Ascending aorta (tissue), 2 donors: ENCODE measurements at places on chromosomes 12 and 14.

- DNase-seq = no peak
Measured at GRCh38 chr14:66468778-66469367, 17.3 kb upstream of the CCDC196 start.

DNA sequence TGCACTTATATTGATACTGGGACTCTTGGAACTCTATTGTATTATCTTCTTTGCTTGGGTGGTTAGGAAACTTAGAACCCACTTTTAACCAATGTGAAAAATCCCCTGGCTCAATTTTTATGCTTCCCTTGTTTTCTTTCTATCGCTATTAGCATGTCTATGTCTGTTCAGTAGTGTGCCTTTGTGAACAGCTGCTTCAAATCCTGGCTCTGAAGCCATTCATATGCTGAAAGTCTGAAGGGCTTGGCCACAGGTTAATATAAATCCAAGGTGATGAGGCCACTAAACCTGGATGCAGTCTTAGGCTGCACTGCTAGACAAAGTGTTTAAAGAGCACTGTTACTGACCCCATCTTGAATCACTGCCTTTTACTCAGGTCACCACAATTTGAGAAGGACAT lies 94.9 kb upstream of the RIC8B start:
- DNase-seq = no peak

- DNase-seq = no peak
Measured at GRCh38 chr14:20618271-20618749, 23.2 kb downstream of the OR6S1 start.

DNA sequence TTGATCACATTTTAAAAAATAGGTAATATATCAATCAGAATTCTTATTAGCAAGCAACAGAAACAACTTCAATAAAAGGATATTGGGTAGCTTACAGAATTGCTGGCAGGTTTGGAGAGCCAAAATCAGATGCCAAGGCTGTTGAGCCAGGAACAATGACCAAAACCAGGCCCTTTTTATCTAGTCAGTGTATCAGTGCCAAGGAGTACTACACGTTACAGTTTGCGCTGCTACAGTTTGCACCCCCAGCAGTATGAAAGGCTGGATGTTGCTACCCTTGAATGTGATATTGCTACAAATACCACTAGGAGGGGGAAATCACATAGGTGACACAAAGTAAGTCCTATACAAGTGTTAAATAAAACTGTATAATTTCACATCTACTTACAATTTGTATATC lies 19.3 kb downstream of the CGRRF1 start:
- DNase-seq = no peak

- no peak for DNase-seq
Measured at GRCh38 chr12:123120452-123121166, 30.3 kb downstream of the PITPNM2 start.

DNA sequence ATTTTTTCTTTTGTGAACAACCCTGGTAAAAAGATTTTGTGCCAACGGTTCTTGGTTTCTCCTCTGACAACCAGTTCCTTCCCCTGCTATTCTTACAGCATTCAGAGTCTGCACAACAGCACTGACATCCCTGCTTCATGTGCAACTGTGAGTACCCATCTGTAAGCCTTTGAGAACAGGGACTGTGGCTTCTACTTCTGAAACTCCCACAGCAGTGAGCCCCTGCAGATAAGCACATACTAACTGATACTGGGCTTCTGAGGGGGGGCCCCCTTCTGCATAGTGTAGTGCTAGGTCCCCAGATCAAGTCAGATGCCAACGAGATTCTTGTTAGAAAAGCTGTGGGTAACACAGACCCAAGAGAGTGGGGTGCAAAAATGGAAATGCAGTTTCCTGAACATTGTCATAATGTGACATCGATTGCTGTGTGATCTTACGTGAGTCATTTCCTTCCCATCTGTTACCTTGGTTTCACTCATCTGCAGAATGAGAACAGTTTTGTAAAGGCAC lies 11.1 kb upstream of the NINJ2 start:
- no peak for DNase-seq

GRCh38 chr12:117188121-117188665 lies 2.1 kb downstream of the FBXO21 start:
- no peak for DNase-seq

DNA sequence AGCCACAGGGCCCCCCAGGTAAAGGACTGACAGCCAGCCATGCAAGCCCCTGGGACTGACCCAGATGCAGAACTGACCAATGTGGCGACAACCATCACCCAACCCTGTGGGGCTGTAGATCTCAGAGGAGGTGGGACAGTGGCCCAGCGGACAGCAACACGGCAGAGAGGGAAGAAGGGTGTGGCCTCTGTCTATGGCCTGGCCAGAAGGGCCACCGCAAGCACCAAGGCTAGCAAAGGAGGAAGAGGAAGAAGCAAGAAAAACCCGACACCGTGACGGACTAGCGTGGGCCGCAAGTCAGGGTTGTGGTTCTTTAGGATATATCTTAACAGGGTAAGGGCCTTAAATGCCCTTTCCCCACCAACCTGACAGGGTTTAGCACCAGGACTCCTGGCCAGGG lies 71.2 kb downstream of the ITPK1 start:
- DNase-seq = no peak

GRCh38 chr14:86788224-86788623 lies 1204.8 kb downstream of the GALC start:
- no peak for DNase-seq

DNA sequence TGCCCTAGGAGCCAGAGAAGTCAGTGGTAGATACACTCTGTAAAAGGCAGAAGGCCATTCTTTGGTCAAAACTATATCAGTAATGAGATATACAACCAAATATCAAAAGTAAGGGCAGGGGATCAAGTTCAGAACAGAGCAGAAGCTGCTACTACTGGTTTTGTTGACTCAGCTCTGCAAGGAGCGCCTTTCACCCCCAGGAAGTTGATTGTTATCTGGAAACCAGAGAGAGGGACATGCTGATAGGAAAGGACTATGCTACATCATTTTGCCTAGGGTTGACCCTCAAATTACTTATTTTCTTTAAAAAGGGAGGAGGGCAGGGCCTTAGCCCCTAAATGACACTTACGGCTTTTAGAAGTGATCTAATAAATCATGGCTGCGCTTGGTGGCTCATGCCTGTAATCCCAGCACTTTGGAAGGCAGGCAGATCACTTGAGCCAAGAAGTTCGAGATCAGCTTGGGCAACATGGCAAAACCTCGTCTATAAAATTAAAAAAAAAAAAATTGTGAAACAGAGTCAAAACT lies 194.0 kb downstream of the KLHL28 start:
- no peak for DNase-seq

DNA sequence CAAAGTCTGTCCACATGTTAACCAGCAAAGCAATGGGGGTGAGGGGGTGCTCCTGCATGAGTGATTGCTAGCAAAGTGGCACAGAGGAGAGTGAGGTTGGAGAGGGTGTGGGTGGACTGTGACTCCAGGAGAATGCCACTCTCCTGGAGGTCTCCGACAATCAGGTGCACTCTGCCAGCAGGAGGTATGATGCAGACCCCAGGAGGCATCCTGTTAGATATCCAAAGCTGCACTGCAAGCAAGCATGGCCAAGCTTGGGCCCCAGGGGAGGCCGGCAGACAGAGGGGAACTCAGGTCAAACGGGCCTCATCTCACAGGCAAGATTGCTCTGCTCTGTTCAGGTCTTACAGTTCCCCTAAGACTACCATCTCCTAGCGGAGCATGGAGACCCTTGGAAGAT lies 73.5 kb upstream of the ALX1 start:
- DNase-seq = no peak

DNA sequence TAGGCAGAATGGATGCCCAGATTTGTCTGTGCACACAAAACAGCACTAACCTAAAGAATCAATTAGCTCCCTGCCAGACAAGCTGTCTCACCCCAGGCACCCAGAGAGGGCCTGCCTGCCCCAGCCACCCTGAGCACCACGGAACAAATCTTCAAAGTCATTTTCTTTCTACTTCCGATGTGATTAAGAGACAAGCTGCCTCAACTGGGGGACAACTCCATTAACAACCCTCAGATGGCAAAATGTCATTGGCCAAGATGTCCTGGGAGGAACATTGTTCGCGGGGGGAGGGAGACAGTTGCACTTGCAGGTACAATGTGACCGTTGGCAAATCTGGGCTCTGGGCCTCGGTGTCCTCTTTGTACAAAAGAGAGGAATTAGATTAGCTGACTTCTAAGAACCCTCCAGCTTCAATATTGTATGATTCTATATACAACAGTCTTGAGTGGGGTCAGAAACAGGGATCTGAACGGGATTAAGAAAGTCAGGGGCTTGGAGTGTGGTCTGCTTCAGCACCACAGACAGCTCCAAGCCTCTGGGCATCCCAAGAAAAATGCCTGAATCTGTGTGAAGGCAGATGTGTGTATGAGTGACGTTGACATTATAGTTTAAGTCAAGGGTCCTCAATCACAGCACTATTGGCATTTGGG lies 42.8 kb upstream of the CMKLR1 start:
- DNase-seq = no peak
